NCI-H82 (cell line): ENCODE measurements at places on chromosomes 1 and 21.
A peak's percentile ranks its signal among the peaks of the same experiment; 100 is the strongest.

GRCh38 chr1:117013309-117013858 is 11.8 kb downstream of the CD101 start:
- no peak for DNase-seq

GRCh38 chr1:165884690-165885304 is 57.4 kb downstream of the UCK2 start:
- no peak for DNase-seq

- no peak for DNase-seq
Measured at GRCh38 chr1:213466541-213466940, 415.5 kb downstream of the RPS6KC1 start.

DNA sequence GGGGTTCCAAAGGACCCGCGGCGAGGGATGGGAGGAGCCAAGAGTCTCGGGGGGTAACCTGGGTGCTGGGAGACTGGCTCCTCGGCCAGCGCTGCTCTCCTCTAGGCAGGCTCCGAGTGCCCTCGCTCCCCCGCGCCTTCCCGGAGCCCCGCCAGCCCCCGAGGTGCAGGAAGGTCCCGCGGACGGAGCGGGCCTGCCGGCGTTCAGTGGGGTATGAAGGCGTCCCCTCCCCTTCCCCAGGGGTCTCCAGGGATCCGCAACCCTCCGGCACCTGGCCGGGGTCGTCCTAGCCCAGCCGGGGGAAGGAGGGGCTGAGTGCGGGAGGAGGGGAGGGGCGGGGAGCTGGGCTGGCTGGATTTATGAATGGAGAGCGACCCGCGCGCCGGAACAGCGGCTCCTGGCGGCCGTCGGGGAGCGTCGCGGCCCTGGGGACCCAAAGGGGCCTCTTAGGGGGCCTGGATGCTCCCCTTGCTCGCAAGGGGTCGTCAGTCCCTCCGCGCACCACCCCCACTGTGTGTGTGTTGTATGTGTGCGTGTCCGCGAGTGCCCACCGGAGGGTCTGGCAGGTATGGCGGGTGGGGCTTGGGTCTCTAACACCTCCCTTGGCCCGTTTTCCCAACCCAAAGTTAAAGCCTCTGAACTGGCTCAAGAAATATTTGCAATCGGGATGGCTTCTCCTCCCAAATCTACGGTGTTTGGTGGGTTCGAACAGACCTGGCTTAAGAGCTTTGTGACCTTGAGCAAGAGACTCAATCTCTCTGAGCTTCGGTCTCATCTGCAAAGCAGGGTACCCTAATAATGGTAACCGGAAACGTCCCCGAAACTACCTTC is 642 bp downstream of the HCRTR1 start:
- peak; percentile 83 for DNase-seq

DNA sequence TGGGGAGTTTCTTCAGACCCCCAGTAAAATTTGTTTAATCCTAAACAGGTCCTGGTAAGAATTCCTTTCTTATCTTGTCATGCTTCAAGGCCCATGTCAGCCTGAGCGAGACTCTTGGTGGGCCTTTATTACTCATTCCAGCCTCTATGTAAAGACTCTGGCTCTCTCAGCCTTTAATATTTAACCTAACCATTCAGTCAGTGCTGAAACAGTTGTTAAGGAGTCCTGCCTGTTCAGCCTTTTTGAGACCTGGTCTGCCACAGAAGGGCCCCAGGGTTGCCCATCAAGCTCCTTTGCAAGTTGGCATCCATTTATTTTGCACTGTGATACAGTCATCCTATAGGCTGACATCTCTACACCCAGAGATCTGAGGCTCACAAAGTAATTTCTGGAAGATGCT is 107.7 kb upstream of the VANGL1 start:
- DNase-seq, result no peak

GRCh38 chr1:226723657-226724532 is 15.2 kb downstream of the ITPKB start:
- DNase-seq, result peak; percentile 83

DNA sequence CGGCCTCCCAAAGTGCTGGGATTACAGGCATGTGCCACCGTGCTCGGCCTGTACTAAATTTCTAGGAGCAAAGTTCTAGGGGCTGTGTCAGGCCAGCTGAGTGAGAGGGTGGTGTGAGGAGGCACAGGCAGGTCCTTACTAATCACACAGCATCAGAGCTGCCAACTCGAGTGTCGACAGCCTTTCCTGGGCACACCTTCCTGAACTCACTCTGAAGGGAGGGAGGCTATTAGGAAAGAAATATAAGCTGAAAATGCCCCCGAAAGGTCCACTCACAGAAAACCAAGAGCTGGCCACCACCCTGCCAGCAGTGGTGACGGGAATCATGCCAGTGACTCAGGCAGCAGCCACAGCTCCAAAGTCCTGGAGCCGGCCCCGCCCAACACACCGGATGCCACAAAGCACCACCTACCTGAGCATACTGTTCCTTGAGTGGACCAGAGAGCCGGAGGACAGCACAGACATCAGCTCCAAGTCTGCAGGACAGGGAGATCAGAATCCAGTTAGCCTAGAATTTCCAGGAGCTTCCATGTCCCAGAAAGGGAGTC is 4.5 kb downstream of the PMVK start:
- DNase-seq, result no peak

DNA sequence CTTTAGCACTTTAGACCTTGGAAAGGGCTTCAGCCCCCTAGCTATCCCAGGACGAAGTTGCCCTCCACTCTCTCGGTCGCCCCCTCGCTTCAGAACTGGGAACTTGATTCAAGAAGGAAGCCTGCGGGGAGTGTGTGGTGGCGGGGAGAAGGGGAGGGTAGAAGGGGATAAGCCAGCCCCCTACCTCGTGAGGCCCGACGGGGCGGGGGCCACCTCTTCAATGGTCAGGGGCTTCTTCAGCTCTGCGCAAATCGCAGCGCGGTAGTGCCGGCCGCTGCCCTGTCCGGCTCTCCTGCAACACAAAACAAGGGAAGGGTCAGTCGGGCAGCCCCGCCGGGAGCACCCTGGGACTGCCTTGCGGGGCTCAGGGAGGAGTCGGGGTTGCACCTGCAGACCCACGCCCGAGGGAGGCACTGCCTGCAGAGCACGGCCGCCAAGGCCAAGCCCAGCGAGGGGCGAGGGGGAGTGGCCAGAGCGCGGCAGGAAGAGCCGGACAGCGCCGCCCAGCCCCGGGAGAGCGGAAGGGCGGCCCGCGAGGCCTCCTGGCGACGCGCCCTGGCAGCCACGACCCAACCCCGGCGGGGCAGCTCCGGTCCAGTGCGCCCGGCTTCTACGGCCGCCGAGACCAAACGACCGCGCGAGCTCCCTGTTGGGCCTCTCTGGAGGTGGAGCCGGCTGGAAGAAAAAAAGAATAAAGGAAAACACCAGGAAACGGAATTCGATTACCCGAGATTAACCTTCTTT is 56.2 kb upstream of the RASAL2 start:
- no peak for DNase-seq

DNA sequence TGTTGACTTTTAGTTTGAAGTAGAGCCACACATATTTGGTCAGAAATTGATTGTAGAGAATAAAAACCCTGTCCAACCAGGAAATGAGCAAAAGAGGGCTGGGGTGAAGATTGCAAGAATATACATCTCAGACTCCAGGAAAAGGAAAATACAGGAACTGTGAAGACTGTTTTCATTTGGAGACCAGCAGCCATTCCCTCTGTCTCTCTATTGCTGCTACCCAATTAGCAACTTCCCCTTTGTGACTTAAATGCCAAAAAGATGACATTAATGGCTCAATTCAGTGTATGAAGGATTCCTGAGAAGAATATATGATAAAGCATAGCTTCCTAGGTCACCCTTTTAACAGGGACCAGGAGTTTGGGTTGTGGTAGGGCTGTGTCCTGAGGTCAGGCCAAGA is 31.6 kb upstream of the CEP350 start:
- DNase-seq, result no peak

- peak; percentile 16 for DNase-seq
Measured at GRCh38 chr1:61375082-61375880, 292.9 kb downstream of the NFIA start.

GRCh38 chr1:14997646-14998276 is 155.8 kb upstream of the TMEM51 start:
- DNase-seq, result no peak

DNA sequence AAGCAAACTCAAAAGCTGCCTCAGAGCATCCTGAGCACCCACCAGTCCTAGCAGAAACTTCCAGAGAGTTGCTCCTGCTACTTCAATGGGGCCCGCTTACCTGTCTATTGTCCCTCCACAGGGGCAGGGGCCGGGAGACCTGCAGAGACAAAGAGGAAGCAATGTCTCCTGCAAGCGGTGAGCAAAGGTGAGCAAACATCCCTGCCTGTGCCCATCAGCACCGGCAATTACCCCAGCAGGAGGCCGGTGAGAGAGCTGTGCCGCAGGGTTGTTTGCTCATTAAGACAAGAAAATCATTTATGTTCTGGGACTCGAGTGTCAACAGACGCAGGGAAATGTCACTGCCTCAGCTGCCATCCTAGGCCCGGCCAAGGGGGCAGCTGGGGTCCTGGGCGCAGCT is 53.8 kb upstream of the TARDBP start:
- DNase-seq, result no peak

DNA sequence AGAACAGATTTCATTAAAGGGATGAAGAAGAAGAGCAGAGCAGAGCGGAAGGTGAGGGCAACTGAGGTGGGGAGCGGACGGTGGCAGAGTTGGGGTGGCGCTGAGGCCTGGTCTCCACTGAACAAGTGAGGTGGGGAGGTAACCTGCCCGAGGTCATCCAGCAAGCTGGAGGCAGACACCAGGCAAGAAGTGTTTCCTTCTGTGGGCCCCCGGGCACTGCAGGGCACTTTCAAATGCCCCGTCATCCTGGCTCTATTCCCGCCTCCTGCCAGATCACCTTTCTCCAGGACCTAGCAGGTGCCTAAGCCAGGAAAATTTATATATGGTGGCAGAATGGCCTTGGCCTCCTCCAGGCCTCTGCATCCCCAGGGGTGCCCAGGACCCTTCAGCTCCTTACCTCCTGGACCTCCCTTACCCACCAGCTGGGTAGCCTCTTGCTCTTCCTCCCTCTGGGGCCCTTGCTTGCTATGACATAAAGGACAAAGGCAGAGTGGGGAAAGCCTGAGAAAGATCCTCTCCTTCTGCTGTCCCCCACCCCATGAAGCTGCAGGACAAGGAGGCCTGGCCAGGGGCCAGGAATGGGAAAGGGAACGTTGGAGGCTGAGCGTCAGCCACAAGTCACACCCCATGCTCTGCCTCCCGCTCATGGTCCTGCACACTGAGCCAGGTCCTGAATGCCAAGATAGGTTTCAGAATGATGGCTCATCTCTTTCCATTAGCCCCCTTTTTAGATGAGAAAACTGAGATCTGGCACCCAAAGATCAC is 29.0 kb downstream of the VWA5B1 start:
- DNase-seq, result no peak

DNA sequence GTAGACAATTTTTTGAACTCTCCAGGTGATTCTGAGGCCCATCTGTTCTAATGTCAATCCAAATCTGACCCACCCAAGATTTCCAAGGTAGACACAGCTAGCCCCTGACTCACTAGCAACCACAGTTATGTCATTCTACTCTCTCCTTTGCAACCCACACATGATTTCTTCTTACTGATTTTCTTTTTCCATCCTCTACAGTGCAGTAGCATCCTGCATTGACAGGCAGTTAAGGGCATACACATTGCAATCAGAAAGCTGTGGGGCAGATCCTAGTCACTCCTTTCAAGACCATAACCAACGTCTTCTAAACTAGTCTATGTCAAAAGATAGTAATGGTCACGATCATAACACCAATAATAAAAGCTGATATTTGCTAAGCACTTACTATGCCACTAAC is 54.2 kb downstream of the JAK1 start:
- no peak for DNase-seq

DNA sequence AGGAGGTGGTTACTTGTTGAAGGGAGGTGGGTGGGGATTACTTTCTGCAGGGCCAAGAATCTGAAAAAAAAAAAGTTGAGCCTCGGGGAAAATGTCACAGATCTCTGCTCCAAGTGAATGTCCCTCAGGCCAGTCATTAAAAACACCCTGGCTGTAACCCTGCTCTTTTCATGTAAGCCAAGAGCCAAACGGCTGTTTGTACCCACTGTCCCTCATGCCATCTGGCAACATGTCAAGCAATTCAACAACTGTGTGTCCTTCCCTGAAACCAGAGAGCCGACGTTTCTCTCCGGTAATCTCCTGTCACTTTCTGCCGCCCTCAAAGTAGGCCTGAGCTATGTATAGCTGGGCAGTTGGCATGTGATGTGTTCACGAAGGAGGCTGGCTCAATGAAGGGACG is 14.7 kb downstream of the CASQ2 start:
- peak; percentile 7 for DNase-seq

DNA sequence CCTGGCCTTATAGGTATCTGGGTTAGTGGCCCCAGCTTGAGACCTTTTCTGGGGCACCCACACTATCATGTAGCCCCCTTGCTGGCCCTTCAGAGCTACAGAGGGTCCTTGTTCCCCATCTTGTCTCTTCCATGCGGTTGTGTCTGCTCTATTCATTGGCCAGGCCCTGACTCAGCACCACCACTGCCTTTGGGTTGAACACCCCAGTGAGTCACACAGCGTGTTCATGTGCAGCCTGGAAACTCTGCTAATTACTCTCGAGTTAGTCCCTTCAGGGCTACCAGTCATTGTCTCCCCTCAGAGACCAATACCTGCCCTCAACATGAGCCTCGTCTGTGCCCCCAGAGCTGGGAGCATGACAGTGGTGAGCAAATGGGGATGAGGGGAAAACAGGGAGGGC is 28.2 kb upstream of the IKBKE start:
- DNase-seq, result no peak

DNA sequence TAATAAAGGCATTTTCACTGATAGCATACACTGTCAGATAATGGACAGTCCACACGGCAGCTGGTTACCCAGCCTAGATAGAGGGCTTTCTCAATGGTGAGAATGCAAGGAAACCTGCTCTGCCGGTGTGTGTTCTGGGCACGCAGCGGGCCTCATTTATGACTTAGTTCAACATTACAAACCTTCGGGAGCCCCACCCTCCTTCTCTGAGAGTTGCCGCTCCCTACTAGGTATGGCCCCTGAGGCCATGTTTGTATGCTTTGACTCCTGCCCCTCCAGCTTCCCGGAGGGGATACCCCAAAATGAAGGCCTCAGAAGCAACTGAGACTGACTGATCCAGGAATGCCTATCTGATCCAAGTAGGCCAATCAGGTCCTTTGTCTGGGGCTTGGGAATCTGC is 17.2 kb upstream of the FABP3 start:
- no peak for DNase-seq

- no peak for DNase-seq
Measured at GRCh38 chr21:41662761-41663160, 104.1 kb downstream of the RIPK4 start.

DNA sequence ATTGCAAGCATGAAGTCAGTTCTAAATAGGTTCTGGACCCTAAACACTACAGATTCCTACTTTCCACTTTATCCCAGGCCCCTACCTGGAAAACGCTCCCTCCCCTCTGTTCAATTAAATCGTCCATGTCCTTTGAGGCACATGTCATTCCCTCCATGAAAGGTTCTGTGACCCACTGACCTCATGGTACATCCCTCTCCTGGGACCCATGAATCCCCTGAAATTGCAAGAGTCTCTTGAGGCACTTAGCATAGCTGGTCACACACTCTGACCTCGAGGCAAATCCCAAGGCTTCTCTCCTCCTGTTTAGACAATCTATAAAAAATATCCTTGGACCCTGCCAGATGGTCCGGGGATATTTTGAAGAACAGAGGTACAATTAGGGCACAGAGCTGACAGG is 34.3 kb upstream of the KRTAP19-8 start:
- DNase-seq, result peak; percentile 73
